ENCODE measurements at places on chromosomes 5 and 9.

DNA sequence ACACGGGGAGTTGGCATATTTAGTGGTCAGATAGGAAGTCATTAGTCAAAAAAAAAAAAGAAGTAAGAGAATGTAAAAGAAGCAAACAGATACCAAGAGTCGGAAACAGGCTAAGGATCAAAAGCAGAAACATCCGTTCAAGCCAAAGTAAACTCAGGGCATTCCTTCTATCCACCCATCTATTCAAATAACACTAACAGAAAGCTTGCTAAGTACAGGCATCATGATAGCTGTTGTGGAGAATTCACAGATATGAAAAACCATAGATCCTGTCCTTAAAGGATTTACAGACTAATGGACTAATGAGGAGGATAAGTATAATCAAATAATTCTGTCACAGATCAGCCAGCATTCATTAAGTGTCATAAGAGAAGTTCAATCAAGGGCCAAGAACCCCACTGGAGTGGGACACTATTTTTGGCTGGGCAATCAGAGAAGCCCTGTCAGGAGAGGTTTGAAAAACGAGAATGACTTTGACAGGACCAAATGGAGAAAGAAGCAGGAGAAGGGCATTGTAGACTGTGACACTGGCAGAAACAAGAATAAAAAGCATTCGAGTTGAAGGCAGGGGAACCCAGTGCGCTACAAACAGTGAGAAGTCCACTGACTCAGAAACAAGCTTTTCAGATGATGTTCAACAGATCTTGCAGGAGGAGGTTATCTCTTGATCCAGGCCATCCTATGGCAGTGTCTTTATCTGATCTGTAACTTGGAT, 154.2 kb upstream of the TSLP start:
- DNase-seq, result no peak

- no peak for DNase-seq
Measured at GRCh38 chr5:118863345-118863744, 125.0 kb downstream of the DTWD2 start.

- DNase-seq, result no peak
Measured at GRCh38 chr9:68585034-68585761, 44.5 kb upstream of the TMEM252 start.

DNA sequence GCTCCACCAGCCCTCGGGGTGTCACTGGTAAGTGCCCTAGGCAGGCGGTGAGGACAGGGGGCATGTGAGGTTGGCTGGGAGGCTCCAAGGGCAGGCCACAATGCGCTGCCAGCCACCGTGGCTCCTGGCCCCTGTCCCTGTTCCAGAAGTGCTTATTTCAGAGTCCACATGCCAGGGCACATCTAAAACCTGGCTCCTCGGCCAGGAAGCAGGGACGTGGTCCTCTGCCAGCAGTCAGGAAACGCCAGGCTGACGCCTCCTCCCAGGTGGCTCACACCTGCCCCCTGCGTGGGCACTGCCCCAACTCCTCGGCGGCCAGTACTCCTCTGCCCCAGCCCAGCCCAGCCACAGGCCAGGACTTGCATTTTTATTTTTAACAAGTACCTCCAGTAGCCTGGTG, 68.5 kb downstream of the SECISBP2 start:
- no peak for DNase-seq

All from T-helper 9 cell (primary cell).